Cardiac muscle cell (in vitro differentiated cells and primary cell): ENCODE measurements at places on chromosomes 2 and 18. TPM values are rescaled to one million over a fixed set of nuclear protein-coding genes. Genes with fewer than 3 reads are reported as not detected.

DNA sequence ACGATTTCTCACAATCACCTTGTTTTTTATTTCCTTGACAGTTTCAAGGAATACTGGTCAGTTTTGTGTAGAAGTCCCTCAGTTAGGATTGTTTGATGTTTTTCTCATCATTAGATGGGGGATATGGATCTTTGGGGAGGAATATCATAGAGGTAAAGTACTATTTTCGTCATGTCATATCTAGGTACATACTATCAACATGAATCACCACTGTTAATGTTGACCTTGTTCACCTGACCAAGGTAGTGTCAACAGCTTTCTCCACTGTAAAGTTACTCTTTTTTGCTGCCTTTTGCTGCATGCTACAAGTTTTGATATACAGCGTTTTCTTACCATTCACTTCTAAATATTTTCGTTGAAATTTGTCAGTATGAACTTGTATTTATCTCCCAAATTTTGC, 32.7 kb downstream of the NLRC4 start:
- DNase-seq, result no peak

DNA sequence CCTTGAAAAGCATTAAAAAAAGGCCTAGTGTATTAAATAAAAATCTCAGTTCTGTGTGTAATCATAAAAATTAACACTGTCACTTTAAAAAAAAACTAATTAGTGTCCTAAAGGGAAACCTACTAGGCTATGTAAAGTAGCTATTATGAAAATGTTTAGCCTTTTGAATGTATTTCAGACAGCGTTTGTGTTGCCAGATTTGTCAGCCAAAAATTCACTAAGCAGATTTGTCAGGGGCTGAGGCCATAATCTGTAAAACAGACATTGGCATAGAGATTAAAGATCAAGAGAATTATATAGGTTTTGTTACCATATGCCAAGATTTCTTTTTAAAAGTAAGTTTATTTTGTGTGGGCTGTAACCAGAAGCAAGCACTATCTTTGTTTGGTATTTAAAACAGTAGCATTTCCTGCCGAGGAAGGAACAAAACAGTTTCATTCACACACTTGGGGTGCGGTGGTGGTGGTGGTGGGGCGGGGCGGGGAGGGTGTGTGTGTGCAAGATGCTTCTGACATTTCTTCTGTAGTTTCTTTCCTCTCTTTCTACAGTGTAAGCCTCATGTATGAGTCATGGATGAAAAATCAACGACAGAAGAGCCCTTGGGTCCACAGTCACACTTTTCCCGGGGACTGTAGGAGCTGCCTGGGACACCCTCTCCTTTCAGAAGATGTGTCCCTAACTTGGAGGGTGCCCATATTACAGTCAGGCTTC, 328.5 kb upstream of the FANCL start:
- no peak for DNase-seq

GRCh38 chr2:47655563-47655880, 127.4 kb upstream of the MSH6 start:
- no peak for DNase-seq

DNA sequence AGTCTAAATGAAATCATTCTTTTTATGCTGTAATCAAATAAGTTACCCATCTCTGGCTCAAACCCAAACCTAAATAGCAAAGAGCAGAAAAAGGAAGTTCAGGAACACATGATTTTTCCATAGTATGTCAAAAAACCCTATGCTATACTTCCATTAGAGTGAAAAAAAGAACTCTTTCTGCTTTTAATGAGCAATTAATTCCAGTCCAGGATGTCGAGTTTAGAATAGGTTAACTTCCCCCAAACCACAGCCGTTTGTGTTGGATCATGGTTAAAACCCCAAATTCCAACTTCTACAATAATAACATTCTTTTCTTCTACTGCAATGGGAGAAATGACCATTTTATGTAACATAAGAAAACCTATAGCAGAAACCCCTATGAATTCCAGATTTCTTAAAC, 171.1 kb upstream of the NRP2 start:
- DNase-seq, result no peak

GRCh38 chr2:68556381-68556780, 87.0 kb upstream of the PROKR1 start:
- no peak for DNase-seq

DNA sequence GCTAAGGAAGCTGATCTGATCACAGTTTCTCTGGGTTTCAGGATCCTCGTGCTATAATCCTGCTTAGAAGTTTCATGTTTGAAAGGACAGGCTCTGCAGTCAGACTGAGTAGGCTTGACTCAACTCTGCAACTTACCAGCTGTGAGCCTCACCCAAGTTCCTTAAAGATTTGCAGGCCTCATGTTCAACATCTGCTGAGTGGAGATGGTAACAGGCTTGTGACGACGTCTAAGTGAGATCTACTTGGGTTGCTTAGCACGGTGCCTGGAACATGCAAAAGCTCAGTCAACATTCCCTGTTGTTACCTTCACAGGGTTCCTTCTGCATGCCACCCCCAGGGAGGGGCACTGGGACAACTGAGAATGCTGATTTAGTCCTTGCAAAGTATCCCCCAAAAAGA, 164.2 kb downstream of the C1D start:
- no peak for DNase-seq

DNA sequence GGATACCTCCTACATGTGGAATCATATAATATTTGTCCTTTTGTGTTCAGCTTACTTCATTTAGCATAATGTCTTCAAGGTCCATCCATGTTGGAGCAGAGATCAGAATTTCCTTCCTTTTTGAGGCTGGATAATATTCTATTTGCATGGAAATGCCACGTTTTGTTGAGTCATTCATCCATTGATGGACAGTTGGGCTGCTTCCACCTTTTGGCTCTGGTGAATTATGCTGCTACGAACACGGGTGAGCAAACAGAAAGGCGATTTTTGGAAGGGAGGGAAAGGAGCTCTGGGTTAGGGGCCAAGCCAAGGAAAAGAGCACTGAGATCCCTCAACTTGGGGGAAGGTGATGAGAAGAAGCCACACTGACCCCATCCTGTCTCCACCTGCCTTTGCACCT, 260.5 kb downstream of the TNS1 start:
- DNase-seq, result no peak

DNA sequence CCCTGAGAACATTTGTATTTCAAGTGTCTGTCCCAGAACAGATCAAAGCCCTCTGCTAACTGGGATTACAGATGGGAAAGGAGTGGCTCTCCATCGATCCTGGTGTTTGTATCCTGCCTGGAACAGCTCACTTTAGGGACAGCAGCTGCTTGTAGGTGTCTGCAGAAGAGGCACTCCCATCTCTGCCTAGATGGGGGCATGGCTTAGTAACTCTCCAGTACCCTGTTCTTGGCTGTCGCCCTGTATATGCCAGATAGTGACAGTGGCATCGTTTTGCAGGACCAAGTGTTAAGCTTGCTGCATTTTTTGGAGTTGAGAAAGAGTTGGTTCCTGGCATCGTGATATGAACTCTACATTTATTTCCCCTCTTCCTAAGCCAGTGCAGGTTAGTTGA, 189.9 kb downstream of the SH3RF3 start:
- DNase-seq, result no peak

- DNase-seq, result no peak
These were observed 137.5 kb downstream of the UBR3 start for GRCh38 chr2:169964740-169965139.

DNA sequence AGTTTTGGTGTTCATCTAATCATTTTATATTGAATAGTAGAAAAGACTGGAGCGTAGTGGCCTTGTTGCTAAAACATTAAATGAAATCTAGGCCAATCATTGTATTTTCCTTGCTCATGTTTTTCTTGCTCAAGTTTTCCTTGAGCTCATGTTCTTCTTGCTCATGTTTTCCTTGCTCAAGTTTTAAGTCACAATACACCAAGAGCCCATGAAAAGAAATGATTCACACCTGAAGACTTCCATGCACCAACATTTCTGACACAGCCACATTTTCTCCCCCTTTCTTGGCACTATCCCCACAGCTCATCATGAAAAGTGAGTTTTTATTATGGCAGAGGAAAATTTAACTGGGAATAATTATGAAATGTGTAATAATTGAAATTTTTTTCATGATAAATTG, 92.0 kb downstream of the LRP1B start:
- no peak for DNase-seq

DNA sequence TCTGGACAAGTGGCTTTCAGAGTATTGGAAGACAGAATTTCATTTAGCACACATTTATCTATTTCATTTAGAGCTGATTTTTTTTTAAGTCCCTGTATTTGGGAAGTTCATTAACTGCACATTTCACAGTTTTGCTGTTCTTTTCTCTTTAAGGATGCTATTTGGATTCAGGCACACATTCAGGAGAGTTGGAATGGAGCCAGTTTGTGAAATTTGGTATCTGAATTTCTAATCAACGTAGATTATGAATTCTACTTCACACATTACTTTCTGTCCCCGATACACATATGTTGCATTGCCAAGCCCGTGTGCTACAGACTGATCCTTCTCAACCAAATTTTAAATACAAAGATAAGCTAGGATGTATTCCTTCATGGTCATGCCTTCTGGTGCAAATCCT, 503.9 kb downstream of the IRS1 start:
- DNase-seq, result no peak

GRCh38 chr2:197286805-197287595, 23.6 kb downstream of the ANKRD44 start:
- DNase-seq, result no peak

DNA sequence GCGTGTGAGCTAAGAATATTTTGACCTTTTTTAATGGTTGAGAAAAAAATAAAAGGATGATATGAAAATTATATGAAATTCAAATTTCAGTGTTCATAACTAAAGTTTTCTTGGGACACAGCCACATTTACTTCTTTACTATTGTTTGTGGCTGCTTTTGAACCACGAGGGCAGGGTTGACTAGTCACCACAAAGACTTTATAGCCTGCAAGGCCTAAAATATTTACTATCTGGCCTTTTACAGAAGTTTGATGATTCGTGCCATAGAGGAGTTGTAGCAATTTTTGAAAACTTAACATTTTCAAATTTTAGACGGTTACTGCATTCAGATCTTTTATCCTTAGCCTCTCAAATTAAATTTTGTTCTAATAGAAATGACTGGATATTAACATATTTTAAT, 69.9 kb downstream of the LIMS1 start:
- DNase-seq, result no peak

- DNase-seq, result peak; percentile 10
These were observed 283.1 kb downstream of the CELF4 start for GRCh38 chr18:37282386-37283037.

GRCh38 chr2:207385903-207386302, 143.9 kb upstream of the CREB1 start:
- DNase-seq, result no peak

DNA sequence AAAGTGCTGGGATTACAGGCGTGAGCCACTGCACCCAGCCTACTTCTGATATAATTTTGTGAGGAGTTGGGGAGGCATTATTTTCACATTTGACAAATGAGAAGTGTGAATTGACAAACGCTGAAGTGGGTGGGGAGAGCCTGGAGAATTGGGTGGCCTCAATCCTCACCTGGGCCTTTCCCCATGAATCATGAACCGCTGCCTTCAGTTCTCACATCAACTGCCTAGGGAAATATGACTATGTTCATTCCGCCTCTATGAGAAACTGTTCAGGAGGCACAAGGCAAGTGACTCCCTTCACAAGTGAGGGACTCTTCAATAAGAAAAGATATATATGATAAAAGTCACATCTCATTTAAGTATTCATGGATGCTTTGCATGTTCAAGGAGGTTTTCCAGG, 96.6 kb upstream of the RND3 start:
- no peak for DNase-seq

DNA sequence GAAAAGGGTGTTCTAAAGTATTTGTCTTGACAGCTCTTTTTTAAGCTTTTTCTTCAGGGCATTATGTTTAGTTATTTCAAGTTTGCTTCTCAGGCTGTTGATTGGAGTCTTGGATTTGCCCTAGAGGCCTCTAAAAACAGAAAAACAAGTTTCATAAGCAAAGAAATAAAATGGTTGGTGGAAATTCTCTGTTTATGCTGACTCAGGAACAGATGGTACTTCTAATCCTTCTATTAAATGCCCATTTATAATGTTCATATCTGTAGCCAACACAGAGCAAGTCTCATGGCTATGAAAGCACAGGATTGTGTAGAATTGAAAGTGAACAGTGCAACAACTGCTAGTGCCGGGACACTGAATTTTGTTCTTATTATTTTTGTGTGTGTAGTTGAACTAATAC, 60.4 kb downstream of the KCNJ3 start:
- no peak for DNase-seq

GRCh38 chr2:24411488-24412151, 51.3 kb upstream of the ITSN2 start:
- DNase-seq, result no peak

DNA sequence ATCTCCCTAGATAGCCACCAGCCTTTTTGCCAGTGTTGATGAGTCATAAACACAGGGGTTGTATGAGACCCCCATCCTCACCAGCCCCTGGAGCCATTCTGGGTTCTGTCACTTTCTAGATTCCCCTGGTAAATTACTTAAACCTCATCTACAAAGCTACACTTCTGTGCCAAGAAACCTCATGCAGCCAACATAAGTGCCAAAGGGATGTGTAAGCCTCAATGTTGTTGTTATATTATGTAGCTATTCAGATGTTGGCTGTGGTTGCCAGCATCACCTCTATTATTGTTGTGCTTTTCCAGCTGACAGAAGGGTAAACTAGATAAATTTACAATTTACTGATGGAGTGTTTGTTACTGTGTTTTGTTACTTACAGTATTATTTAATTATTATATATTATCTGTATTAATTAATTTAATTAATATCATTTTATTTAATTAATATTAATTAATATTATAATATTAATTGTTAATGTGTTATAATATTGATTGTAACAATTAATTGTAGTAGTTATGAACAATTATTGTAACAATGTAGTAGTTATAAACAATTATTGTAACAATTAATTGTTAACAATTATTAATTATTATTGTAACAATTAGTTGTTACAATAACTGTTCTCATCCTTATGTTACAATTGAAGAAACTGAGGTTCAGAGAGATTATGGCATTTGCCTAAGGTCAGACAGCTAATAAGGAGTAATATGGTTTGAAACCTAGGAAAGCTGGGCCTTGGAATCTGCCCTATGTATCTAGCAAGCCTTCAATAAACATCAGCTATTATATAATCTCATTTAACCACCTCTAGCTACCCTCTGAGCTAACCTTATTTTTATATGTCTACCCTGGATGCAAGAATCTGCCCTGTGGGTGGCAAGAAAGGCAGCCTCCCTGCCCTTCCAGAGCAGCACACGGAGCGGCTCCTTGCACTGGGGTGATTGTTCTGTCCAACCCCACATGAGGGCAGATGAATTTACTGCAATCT, 36.1 kb downstream of the PSTPIP2 start:
- no peak for DNase-seq

Gene TMEM182
- 2.7 and 5.2 TPM in 2 replicates for total RNA-seq

Gene LIPG
- 1.5 and 3.3 TPM in 2 replicates for total RNA-seq

Gene C2orf15
- 2.3 and 2.4 TPM in 2 replicates for total RNA-seq

Gene RPRM
- total RNA-seq, result 0.07 TPM in 1 of 2 replicates, not detected in the other

Gene XRCC5
- total RNA-seq, result 150 and 174 TPM in 2 replicates

Gene ARHGAP28
- 19.3 and 23.7 TPM in 2 replicates for total RNA-seq

Gene CCBE1
- 1.5 and 1.8 TPM in 2 replicates for total RNA-seq

Gene TMEM37
- 1.5 and 4.3 TPM in 2 replicates for total RNA-seq

Gene PTPN18
- total RNA-seq, result 16.7 and 36.3 TPM in 2 replicates

Gene SERPINB4
- not detected in 2 replicates for total RNA-seq

Gene ABHD3
- total RNA-seq, result 5.2 and 5.7 TPM in 2 replicates

Gene PSTPIP2
- 4.6 and 4.9 TPM in 2 replicates for total RNA-seq

Gene SMYD5
- total RNA-seq, result 24.4 and 26.1 TPM in 2 replicates

Gene NDC80
- 4.3 and 23.2 TPM in 2 replicates for total RNA-seq
